ENCODE measurements at places on chromosomes 4 and X.

DNA sequence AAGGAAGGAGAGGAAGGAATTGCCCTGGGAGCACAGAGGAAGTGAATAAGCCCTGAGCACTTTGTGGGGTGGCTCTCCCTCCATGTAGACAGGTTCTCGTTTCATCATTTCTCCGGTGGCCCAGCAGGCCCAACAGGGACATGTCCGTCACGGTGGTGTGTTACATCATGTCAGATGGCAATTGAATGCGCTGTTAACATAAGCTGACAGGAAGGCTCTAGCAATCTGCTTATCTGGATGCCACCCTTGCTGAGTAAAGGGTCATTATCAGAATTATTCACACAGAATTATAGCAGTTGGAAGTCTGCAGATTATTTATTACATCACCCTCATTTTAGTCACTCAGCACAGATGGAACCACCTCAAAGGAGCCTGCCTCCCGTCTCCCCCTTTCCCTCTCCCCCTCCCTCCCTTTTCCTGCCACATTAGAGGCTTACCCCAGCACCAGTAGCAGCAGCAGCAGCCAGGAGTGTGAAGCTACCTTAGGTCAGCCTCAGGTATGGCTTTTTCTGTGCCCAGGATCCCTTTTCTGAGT lies 124.3 kb upstream of the TRIM2 start:
- DNase-seq = no peak

- DNase-seq = peak; percentile 23
These were observed 260.5 kb downstream of the DKK2 start for GRCh38 chr4:106775636-106776035.

GRCh38 chr4:41181037-41181436 lies 33.3 kb downstream of the APBB2 start:
- no peak for DNase-seq

GRCh38 chrX:55907968-55908607 lies 190.5 kb downstream of the RRAGB start:
- peak; percentile 12 for DNase-seq

GRCh38 chr4:86242677-86243076 lies 117.2 kb downstream of the MAPK10 start:
- DNase-seq = no peak

- DNase-seq = no peak
These were observed 27.4 kb upstream of the TRPC5OS start for GRCh38 chrX:111848541-111848940.

DNA sequence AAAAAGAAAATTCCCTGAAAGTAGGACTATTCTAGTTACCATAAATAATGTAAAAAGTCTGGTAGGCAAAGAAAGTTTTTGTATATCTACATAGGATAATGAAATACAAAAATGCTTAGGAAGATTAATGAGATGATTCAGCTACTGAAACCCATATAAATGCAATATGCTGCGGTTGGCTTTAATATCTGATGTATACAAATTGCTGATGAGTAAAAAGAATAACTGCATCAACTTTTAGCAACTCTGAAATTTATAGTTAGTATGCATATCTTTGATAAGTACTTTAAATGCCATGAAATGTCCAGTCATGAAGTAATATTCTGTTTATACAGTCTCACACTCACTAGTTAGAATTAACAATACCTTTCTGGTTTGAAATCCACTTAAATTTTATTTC lies 404.8 kb downstream of the TLL1 start:
- no peak for DNase-seq

DNA sequence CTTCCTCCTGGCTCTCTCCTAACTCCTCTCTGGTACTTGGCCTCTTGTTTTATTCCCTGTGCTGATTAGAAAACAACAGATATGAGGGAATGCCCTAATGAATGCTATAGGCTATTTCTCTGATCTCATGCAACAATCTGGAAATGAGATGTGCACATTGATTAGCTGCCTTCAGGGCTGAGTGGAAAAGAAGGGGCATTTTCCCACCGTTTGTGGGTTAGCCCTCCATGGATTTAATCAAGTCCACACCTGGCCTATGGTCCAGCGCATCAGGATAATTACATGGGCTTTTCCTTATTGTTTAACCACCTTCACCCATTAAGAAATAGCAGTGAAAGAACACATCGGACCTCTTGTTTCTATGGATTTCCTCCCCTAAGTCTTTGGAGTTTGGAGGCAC lies 70.0 kb downstream of the CAPN6 start:
- no peak for DNase-seq
